Renal cortex interstitium (tissue), 15 donors: ENCODE measurements at places on chromosomes 11 and 22. TPM values are rescaled to one million over a fixed set of nuclear protein-coding genes. Genes with fewer than 3 reads are reported as not detected.
A peak's percentile ranks its signal among the peaks of the same experiment; 100 is the strongest.

DNA sequence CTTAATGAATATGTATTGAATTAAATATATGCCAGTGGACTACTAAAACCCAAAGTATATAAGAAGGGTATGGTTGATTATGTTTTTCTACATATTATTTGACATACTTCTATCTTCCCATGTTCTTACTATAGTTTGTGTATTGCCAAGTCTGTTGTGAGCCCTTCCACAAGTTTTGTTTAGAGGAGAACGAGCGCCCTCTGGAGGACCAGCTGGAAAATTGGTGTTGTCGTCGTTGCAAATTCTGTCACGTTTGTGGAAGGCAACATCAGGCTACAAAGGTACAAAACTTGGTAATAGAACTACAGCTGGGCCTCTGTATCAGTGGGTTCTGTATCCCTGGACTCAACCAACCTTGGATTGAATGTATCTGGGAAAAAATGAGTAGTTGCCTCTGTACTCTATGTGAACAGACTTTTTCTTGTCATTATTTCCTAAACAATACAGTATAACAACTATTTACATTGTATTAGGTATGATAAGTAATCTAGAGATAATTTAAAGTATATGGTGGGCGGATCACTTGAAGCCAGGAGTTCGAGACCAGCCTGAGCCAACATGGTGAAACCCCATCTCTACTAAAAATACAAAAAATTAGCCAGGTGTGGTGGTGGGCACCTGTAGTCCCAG is 38.7 kb upstream of the TTC36 start:
- DNase-seq: peak; percentile 66

The MAJIN gene
- polyA plus RNA-seq: 1.2 TPM

The SEC14L3 gene
- not detected for polyA plus RNA-seq

The GPHA2 gene
- polyA plus RNA-seq: 1.6 TPM

DNA sequence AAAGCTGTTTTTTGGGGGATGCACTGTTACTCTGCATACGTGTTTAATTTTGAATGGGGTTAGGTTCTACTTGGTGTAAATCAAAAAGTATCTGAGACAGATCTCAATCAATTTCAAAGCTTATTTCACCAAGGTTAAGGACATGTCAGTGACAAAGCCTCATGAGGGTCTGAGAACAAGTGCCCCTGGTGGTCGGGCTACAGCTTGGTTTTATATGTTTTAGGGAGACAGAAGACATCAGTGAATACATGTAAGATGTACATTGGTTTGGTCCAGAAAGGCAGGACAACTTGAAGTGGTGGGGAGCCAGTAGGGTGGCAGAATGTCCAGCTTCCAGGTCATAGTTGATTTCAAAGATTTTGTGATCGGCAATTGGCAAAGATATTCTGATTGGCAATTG is 262.9 kb downstream of the LUZP2 start:
- no peak for DNase-seq

- DNase-seq: no peak
These were observed at the start of gene SCGB1D2 for GRCh38 chr11:62242021-62242420. Gene SCGB1D2, plus strand, starts transcription at chr11:62242239. Its CDS starts 69 bp downstream, at chr11:62242308.

The TBX1 gene
- polyA plus RNA-seq: 0.95 TPM

DNA sequence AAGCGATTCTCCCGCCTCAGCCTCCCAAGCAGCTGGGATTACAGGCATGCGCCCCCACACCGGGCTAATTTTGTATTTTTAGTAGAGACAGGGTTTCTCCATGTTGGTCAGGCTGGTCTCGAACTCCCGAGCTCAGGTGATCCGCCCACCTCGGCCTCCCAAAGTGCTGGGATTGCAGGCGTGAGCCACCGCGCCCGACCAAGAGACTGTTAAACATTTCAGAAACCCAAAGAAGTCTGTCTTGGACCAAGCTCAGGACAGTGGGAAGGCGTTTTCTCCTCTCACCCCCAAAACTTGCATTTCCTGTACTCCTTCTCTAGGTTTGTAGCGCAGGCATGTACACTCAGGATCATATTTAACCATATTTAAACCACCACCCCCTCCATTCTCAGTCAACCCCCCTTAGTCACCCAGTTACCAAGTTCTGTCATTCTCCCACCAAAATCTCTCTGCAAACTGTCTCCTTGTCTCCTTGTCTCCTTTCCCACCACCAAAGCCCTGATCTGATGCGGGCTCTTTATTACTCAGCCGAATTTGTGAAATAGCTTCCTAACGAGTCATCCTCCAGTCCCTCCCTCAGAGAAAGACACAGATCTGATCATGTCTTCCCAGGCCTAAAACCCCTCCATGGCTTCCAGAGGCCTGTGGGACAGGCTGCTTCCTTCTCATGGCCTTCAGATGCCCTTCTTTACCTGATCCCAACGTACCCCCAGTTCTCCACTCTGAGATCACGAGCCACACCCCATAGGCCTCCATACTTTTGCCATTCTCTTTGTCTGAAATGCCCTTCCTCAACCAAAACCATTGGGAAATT is 29.0 kb upstream of the CREB3L1 start:
- no peak for DNase-seq

DNA sequence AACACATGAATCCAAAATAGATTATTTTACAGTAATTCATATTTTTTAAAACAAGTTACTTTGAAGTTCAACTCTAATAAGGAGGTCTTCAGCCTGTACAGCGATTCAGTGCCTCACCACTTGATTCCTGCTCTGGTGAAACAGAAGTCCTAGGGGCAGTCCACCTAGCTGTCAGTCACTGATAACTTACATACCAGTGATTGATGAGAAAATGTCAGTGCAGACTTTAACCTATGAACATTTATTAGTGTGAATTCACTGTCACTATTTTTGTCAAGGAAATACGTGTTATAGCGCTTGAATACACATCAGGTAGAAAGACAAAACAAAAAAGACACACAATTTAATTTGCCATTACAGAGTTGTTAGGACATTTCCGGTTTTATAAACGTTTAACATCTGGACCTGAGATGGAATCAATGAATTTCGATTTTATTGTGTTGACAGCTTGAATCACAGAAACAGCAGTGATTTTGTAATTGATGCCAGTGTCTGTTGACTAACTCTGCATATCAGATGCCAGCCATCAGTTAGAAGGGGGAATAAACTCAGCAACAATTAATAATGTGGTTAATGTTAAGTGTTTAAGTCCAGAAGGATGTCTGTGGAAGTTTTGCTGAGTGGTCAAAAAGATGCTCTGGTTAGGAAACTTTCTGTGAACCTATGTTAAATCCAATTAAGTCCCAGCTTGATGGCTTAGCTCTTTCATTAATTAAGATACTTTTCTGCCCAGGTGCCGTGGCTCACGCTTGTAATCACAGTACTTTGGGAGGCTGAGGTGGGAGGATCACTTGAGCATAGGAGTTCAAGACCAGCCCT is 34.5 kb downstream of the ELF5 start:
- DNase-seq: no peak

DNA sequence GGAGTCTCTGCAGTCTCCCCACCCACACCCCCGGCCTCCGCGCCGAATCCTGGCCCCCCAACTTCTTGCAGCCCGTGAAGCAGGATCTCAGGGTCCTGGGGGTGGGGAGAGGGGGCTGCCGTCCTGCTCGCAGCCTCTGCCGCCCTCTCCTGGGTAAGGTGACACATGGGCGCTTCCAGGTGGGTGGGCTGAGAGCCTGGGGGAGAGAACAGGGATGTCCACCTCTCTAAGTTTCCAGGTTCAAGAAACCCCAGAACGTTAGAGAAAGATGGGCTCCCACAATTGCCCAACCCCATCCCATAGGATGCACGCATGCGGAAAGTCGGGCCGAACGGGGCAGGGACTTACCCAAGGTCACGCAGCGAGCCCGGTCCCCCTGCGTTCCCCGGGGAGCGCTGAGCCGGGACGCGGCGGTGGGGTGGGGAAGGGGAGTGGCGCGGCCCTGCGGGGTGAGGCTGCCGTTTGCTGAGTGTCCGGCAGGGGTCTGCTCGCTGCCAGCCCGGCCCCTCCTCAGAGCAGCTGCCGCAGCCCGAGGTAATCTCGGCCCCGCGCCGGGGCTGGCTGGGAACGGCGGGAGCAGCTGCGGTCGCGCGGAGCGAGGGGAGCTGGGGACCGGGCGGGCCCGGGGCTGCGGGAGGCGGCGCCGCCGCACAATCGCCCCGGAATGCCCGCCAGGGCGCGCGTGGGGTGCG is 705 bp upstream of the CAPN1 start:
- DNase-seq: peak; percentile 36

The TYR gene
- 0.09 TPM for polyA plus RNA-seq

DNA sequence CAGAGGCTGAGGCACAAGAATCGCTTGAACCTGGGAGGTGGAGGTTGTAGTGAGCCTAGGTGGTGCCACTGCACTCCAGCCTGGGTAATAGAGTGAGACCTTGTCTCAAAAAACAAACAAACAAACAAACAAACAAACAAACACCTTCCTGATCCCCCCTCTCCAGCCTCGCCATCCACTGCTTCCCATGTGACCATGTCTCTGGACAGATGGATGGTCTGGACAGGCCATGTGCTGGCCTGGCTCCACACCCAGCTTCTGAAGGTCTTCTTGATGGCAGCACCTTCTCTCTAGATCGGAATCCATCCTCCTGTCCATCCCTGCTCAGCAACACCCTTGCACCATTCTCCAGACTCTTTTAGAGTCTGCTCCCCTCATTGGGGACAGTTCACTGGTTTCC is 10.7 kb upstream of the PEX26 start:
- DNase-seq: no peak

The CSF2RB gene
- 3.7 TPM for polyA plus RNA-seq

GRCh38 chr22:31972180-31972579 is 27.8 kb downstream of the YWHAH start:
- DNase-seq: no peak

The FGF19 gene
- polyA plus RNA-seq: 0.59 TPM

- no peak for DNase-seq
These were observed 25.1 kb upstream of the FJX1 start for GRCh38 chr11:35593143-35593542.

The OR52A1 gene
- polyA plus RNA-seq: not detected
